Naive thymus-derived CD4-positive, alpha-beta T cell (primary cell): ENCODE measurements at places on chromosomes 16 and 17. TPM values are rescaled to one million over a fixed set of nuclear protein-coding genes. Genes with fewer than 3 reads are reported as not detected.

DNA sequence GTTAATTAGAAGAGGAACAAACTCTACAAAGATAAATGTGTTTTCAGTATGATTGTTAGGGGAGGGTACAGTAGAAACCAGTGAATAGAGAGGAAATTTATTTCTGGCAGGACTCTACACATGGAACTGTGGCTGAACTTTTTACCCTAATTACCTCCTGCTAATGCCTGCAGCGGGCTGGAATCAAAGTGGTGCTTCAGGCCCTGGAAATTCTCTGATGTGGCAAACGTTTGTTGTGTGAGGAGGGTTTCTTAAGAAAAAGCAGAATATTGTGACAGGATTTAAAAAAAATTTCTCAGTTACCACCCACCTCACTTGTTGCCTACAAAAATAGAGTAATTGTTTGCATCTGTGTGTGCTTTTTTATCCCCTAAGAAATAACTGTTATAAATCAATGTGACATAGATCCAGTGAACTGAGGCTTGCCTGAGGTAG lies 154.5 kb downstream of the BCAS3 start:
- peaks cover 4% of the 10 kb centered on the region for H3K4me1 ChIP-seq
- peaks cover 2% of the 10 kb centered on the region for H3K36me3 ChIP-seq
- H3K27me3 ChIP-seq = no peaks in the 10 kb centered on the region

The OMG gene
- 0.78 TPM for total RNA-seq

- H3K4me3 ChIP-seq = peak overlapping the region; percentile 50
- no peaks in the 10 kb centered on the region for H3K27me3 ChIP-seq
- H3K36me3 ChIP-seq = no peaks in the 10 kb centered on the region
- no peak overlapping the region for H3K27ac ChIP-seq
- no peak for DNase-seq
These were observed 151.1 kb upstream of the GSE1 start for GRCh38 chr16:85461814-85462713.

GRCh38 chr17:7380855-7381683 lies at the start of gene TNK1:
Gene TNK1, plus strand, starts transcription at chr17:7381089. Its CDS starts 1,838 bp downstream, at chr17:7382927.
- no peaks in the 10 kb centered on the region for H3K27me3 ChIP-seq
- H3K4me3 ChIP-seq = no peak within 1 kb of the TSS
- H3K27ac ChIP-seq = no peak within 1 kb of the TSS
- no peaks in the 10 kb centered on the region for H3K36me3 ChIP-seq
- peaks cover 13% of the 10 kb centered on the region for H3K4me1 ChIP-seq

The IRX5 gene
- not detected for total RNA-seq

DNA sequence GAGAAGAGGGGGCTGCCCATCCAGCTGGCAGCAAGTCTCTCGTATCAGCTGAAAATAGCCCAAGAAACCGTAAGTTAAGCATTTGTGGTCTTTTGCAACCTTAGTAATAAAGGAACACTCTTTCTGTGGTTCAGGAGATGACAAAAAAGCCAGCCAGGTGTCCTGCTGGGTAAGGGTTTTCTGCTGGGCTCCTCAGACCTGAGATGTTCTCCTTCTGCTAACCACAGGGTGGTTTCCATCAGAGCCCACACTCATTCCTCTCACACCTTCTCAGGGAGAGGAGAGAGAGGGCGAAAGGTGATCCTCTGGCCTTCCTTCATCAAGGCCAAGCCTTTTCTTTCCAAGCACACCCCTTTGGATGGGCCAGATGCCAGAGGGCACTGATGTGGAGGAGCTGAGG lies 70.7 kb downstream of the TEX14 start:
- no peak overlapping the region for H3K4me3 ChIP-seq
- no peaks in the 10 kb centered on the region for H3K36me3 ChIP-seq
- H3K4me1 ChIP-seq = no peaks in the 10 kb centered on the region
- H3K27ac ChIP-seq = no peak overlapping the region
- no peaks in the 10 kb centered on the region for H3K27me3 ChIP-seq

DNA sequence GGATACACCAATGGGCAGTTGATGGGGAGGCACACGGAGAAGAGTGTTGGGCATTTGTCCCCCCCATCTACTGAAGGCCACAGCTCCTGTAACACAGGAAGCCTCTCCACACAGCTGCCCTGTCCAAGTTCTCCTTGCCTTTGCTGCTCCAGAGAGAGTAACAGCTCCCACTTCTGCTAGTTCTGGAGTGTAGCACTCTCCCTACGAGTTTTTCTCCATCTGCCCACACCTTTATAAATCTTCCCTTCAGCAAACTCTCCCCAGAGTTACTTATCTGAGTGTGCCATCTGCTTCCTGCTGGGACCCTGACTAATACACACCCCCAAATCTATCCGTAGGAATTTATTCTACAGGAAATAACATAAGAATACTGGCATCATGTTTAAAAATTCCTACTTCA lies 42.6 kb upstream of the ERN1 start:
- no peak overlapping the region for H3K4me3 ChIP-seq
- no peak for DNase-seq
- peaks cover 5% of the 10 kb centered on the region for H3K36me3 ChIP-seq
- no peak overlapping the region for H3K27ac ChIP-seq
- H3K27me3 ChIP-seq = no peaks in the 10 kb centered on the region

The SCIMP gene
- total RNA-seq = not detected in 2 replicates

DNA sequence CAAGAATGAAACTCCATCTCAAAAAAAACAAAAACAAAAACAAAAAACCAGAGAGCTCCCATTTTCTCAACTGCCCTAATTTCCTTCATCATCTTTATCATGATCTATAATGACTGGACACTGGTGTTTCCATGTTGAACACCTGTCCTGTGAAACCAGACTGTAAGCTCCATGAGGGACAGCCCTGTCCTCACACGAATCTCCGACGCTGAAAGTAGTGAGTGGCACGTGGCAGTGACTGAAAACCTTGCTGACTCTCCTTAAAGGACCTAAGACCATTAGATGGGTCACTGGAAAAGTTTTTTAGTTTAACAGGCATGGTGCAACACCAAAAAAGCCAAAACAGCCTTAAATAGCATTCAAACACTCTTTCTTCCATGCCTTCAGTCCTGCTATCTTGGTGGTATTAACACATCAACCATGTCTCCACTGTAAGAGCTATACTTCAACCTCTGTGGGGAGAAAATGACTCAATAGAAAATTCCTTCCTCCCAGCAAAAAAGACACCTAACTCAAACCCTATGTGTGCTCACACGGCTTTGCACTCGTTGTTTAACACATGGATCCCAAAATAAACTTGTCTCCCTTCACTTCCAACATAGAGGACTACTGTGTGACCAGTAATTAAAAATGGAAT lies 8.3 kb downstream of the AXIN2 start:
- H3K27ac ChIP-seq = no peak overlapping the region
- peaks cover 58% of the 10 kb centered on the region for H3K4me1 ChIP-seq
- no peaks in the 10 kb centered on the region for H3K27me3 ChIP-seq

DNA sequence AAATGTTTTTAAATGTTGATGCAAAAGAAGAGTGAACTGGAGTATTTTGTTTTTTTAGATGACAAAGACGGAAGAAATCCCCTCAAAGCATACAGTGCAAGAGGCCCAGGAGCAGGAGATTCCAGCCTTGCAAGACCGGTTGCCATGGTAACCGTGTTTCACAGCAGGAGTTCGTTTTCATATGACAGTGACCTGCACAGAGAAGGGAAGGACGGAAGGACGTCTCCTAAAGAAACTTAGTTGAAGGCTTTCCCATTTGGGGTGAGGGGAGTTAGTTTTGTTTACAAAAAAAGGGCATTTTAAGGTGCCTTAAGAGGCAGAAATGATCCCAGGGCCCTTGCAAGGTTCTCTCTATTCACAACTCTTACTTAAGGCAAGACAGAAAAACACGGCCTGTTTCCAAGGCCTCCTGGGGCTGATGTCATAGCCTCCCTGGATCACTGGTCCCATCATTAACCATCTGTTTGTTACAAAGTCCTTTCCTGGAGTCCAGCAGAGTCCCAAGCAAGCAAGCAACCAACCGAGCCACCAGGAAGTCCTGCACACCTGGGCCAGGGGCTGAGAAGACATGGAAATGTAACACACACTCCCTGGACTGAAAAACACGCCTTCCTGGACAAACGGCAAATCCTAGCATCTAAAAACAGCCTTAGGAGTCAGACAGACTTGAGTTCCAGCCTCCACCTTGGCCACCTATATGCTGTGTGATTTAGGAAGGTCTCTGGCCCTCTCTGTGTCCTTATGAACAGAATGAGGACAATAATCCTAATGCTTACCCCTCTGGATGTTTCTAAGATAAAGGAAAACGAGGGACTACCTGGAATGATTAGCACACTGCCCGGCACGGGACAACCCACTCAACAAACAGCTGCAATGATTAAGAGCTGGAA lies 30.3 kb upstream of the RPH3AL start:
- H3K27ac ChIP-seq = no peak overlapping the region
- H3K4me1 ChIP-seq = no peaks in the 10 kb centered on the region
- no peak overlapping the region for H3K4me3 ChIP-seq

GRCh38 chr16:12896562-12896961 lies 4.8 kb upstream of the SHISA9 start:
- H3K4me1 ChIP-seq = no peaks in the 10 kb centered on the region
- no peak for DNase-seq
- no peaks in the 10 kb centered on the region for H3K36me3 ChIP-seq
- no peak overlapping the region for H3K4me3 ChIP-seq
- H3K27ac ChIP-seq = no peak overlapping the region

GRCh38 chr16:82414476-82414875 lies 212.3 kb upstream of the CDH13 start:
- DNase-seq = no peak
- no peak overlapping the region for H3K4me3 ChIP-seq
- H3K4me1 ChIP-seq = no peaks in the 10 kb centered on the region
- H3K27me3 ChIP-seq = no peaks in the 10 kb centered on the region
- H3K27ac ChIP-seq = no peak overlapping the region
- no peaks in the 10 kb centered on the region for H3K36me3 ChIP-seq

DNA sequence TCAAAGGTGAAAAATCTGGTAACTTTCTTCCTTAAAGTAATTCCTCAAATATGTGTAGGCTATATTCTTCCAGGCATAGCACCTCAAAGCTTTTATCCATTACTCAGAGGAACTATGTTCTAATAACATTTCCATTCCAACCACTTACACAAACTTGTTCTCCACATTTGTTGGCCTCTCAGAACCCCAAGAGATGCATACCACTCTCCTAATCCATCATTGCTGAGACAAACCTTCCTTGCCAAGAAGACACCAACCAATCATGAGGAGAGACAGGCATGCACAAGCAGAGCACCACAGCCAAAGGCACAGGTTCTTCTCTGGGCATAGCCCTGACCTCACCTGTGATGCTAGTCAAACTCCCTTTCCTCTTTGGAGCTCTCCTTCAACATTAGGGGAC lies 20.9 kb downstream of the CDH11 start:
- no peaks in the 10 kb centered on the region for H3K36me3 ChIP-seq
- H3K27me3 ChIP-seq = no peaks in the 10 kb centered on the region
- no peak overlapping the region for H3K4me3 ChIP-seq
- H3K4me1 ChIP-seq = no peaks in the 10 kb centered on the region

DNA sequence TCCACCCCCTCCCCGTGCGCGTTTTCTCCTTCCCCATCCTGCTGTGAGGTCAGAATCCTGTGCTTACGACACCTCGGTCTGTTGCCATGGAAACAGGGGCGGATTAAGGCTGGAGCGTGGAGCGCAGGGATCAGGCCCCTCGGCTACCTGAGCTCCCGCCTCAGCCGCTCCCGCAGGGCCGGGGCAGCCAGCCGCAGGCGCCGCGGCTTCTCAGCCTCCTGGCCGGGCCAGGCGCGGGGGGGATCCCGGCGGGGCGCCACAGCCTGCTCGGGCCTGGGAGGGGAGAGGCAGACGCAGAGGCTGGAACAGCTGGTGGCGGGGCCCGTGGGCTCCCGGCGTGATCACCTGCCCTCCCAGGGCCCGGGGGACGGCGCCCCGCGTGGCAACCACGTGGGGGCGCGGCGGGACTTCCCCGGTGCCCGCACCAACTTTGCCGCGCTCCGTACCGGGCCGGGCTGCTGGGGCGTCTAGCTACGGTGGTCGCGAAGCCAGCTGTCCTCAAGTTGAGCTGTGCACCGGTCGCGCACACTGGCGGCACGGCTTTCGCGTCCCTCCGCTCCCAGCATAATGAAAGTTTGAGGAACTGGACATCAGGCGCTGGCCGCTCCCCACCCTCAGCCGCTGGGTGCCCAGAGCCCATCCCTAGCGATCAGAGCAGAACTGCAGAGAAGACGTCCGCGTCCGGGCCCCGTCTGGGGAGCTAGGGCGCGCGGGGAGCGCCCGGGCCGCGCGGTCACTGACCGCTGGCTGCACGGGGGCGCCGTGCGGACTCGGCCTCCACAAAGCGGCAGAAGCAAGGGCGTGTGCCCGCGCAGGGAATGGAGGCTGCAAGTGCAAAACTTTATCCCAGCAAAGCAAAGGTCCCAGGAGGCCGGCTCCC lies 1.2 kb downstream of the RTN4RL1 start:
- no peaks in the 10 kb centered on the region for H3K36me3 ChIP-seq
- peak overlapping the region; percentile 45 for H3K27ac ChIP-seq
- peak; percentile 67 for DNase-seq
- H3K4me1 ChIP-seq = peaks cover 19% of the 10 kb centered on the region

The CIITA gene
- 1.0 TPM for total RNA-seq

GRCh38 chr16:49003992-49004391 lies 277.6 kb downstream of the CBLN1 start:
- H3K36me3 ChIP-seq = no peaks in the 10 kb centered on the region
- H3K4me1 ChIP-seq = no peaks in the 10 kb centered on the region
- no peak for DNase-seq
- no peaks in the 10 kb centered on the region for H3K27me3 ChIP-seq

The IL34 gene
- 0.50 TPM for total RNA-seq

GRCh38 chr16:2278272-2278608 lies 10.3 kb upstream of the RNPS1 start:
- H3K27ac ChIP-seq = no peak overlapping the region
- no peak for DNase-seq
- no peaks in the 10 kb centered on the region for H3K4me1 ChIP-seq
- no peaks in the 10 kb centered on the region for H3K27me3 ChIP-seq
- no peak overlapping the region for H3K4me3 ChIP-seq

- H3K36me3 ChIP-seq = no peaks in the 10 kb centered on the region
- H3K27me3 ChIP-seq = no peaks in the 10 kb centered on the region
- no peak overlapping the region for H3K4me3 ChIP-seq
- DNase-seq = no peak
- H3K27ac ChIP-seq = no peak overlapping the region
These were observed 214.6 kb upstream of the SALL1 start for GRCh38 chr16:51365715-51366114.

DNA sequence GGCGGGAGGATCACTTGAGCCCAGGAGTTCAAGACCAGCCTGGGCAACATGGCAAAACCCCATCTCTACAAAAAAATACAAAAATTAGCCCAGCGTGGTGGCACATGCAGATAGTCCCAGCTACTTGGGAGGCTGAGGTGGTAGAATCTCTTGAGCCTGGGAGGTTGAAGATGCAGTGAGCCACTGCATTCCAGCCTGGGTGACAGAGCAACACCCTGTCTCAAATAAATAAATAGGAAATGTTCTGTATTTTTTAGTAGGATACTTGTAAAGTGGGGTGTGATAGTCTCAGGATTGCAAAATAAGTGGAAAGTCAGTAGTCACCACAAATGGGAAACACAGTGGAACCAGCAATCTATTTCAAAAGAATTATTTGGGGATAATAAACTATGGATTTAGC lies 4.0 kb downstream of the RSPRY1 start:
- DNase-seq = no peak
- no peak overlapping the region for H3K4me3 ChIP-seq
- H3K27ac ChIP-seq = no peak overlapping the region
- no peaks in the 10 kb centered on the region for H3K27me3 ChIP-seq

GRCh38 chr16:1297018-1297696 lies 12.3 kb upstream of the UBE2I start:
- H3K36me3 ChIP-seq = no peaks in the 10 kb centered on the region
- no peak overlapping the region for H3K4me3 ChIP-seq
- no peak for DNase-seq
- H3K4me1 ChIP-seq = no peaks in the 10 kb centered on the region
- no peak overlapping the region for H3K27ac ChIP-seq
